ENCODE measurements at places on chromosomes 1 and 21.

DNA sequence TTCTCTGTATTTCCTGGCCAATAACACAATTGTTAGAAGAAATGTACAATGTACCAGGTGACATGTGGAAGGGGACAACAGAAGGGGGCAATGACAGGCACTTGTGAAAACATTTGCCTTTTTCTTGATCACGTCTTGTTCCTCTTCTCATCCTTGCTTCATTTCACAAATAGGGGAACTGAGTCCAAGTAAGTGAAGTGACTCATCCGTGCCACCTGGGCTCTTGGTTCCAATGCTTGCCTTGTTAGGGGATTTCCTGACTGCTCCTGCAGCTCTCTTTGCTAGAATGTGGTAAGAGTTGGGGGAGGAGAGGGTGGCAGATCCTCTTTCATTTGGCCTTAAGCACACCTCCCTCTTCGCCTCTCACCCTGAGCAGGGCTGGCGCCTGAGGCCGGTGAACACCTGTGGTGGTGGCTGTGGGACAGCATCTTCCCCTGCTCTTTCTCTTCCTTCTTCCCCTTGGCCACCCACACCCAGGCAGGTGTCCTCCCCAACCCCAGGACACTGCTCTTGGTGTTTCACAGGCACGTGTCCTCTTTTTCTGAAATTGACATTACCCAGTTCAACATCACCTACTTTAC is 2.2 kb upstream of the RHEX start:
- DNase-seq: no peak

GRCh38 chr1:206790502-206791250 is 18.4 kb upstream of the IL10 start:
- no peak for DNase-seq

DNA sequence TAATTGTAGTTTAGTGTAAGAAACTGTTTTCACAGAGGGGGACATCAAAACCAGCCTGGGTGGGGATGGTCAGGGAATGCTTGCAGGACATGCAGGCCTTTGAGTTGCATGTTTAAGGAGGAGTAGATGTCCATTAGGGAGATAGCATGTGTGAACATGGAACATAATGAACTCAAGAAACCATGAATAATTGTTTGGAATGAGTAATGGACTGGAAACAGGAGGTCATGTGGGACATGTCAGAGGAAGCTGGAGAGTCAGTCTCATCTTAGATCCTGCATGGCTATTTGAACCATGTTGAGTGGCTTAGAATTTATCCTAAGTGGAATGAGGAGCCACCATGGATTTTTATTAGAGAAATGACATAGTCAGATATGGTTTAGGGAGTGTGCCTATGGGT is 86.4 kb downstream of the RPE65 start:
- no peak for DNase-seq

GRCh38 chr1:154861607-154862094 is 8.4 kb downstream of the KCNN3 start:
- DNase-seq: no peak

DNA sequence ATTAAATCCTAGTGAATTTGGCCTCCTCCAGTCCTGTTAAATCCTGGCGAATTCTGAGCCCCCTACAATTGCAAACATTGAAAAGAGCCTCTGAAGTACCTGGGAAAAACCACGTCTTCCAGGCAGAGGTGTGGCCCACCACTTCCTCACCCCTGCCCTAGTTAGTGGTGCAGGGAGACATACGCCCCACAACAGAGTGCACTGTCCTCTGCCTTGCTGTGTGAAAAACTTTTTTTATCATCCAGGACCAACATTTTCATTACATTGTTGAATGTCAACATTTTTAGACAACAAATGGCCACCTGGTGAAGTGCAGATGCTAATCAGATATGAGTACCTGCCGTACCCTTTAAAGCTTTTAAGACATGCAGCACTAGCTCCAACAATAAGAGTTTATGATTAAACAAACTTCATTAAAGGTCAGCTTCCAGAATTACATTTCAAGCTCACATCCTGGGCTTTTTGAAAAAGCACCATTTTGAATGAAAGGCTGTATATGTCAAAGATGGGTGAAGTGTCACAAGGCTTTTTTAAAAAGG is 13.6 kb upstream of the TMPRSS2 start:
- DNase-seq: no peak

GRCh38 chr1:43978264-43978550 is 803 bp upstream of the B4GALT2 start:
- no peak for DNase-seq

DNA sequence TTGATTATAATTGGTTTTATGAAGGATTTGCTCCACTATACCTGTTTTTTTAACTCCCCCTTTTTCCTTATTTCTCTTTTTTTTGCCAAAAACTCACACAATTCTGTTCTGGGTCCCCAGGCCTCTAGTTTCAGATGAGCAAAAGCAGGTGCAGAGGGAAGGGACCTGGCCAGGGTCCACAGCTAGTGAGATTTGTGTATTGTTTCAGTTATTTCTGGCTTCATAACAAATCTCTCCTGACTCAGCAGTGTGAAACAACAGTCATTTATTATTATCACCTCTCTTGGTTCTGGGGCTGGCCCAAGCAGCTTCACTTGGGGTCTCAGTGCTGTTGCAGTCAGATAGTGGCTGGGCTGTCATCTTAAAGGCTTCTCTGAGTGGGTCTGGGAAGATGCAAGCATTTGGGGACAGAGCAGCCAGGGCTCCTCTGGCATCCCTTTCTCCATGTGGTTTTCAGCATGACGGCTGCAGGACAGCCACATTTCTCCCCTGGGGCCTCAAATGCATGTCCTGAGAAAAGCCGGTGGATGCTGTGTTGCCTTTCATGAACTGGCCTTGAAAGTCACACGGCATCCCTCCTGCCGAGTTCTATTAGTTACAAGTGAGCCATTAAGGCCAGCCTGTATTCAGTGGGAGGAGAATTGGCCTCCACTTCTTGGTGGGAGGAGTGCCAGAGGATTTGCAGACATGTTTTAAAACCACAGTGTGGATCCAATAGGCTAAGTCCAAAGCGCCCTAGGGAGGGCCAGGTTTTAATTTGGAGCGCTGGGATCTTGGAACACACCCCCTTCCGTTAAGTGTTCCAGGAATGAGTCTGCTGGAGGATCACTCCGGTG is 137.1 kb downstream of the CAMTA1 start:
- peak; percentile 84 for DNase-seq

DNA sequence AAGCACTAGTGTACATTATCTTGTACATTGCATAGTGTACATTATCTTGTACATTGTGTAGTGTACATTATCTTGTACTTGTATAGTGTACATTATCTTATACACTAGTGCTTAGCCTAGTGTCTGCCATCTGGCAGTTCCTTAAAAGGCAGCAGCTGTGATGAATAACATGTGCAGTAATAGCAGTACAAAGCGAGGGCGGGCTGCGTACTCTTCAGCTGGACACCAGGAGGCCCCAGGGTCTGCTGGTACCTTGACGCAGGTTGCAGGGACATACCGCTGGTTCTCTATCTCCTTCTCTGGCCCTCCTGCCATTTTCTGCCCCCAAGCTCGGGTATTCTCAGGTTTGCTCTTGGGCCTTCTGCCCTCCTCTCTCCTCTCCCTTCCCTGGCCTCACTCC is 149.6 kb downstream of the SEC16B start:
- DNase-seq: no peak
